ENCODE measurements at places on chromosomes 4 and X.

DNA sequence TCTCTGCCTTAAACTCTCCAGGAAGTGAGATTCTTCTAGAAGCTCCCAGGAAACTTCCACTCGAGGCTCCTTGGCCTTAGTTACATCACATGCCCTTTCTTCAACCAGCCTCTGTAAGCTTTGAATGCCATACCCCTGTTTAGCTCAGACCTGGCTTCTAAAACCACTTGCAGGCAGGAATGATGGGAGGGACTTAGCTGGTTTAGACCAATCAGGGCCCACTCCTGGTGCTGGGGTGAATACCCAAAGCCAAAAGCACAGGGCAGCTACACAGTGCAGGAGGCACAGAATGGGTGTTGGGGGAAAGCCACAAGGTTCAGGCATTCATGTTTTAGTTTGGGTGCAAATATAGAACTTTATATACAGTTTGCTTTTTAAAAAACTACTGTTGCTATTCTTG, 296.2 kb downstream of the FRMPD4 start:
- DNase-seq = no peak

DNA sequence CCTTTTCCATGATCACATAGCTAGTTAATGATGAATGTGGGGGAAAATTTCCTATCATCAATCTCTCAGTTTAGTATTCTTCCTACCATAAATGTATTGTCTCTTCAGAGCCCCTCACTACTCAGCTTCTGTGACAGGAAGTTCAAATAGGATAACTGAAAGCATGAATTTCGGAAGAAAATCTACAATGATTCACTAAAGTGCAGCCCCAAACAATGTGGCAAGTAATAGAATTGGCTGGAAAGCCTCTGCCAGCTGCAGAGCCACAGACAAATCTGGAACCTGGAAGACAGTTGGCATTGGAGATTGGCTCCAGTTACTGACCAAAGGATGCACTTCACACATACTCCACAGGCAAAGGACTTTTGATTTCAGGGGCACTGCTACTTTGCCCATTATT, 35.2 kb downstream of the EGF start:
- DNase-seq = no peak

GRCh38 chr4:25401066-25401465, 24.0 kb downstream of the ANAPC4 start:
- DNase-seq = no peak

- DNase-seq = no peak
These were observed 840 bp downstream of the ZNF711 start for GRCh38 chrX:85244450-85245211.

DNA sequence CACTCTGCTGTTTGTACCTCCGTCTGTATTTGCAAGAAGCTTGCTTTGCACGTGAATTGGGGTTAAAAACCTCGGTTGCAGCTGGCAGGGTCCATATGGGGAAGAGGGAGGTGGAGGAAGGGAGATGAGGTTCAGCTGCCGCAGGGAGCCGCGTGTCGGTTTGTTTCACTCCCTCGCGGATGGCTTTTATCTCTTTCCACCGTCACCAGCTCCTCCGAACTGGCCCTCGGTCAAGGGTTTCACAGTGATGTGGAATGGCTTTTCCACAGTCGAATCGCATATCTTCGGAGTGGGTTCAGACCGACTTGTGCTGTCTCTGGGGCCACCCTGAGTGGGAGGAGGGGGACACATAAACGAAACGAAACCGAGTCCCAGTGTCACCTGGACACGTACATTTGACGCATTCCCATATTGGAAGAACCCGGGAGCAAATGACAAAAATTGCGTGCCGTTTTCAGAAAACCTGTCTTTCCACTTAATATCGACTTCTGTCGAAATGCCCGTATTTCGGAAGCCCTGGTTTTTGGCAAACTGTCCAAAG, 929 bp downstream of the ZBTB33 start:
- no peak for DNase-seq

DNA sequence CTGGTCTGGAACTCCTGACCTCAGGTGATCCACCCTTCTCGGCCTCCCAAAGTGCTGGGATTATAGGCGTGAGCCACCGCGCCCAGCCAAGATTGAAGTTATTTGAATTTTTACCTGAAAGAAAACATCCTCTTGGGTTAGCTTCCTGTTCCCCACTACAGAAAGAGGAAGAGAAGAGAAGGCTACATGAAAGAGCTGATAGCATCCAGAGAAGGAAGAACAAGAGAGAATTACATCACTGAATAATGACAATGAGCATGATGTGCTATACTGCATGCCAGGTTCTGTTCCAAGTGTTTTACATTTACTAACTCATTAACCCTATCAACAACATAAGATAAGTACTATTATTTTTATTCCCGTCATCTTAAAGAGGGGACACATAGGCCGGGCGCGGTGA, 11.5 kb upstream of the TBC1D1 start:
- no peak for DNase-seq

- no peak for DNase-seq
These were observed 43.2 kb downstream of the PALLD start for GRCh38 chr4:168540086-168540485.
